Activated CD8-positive, alpha-beta memory T cell treated with anti-CD3 and anti-CD28 coated beads for 4 hours (primary cell): ENCODE measurements at places on chromosomes 7 and 10.

DNA sequence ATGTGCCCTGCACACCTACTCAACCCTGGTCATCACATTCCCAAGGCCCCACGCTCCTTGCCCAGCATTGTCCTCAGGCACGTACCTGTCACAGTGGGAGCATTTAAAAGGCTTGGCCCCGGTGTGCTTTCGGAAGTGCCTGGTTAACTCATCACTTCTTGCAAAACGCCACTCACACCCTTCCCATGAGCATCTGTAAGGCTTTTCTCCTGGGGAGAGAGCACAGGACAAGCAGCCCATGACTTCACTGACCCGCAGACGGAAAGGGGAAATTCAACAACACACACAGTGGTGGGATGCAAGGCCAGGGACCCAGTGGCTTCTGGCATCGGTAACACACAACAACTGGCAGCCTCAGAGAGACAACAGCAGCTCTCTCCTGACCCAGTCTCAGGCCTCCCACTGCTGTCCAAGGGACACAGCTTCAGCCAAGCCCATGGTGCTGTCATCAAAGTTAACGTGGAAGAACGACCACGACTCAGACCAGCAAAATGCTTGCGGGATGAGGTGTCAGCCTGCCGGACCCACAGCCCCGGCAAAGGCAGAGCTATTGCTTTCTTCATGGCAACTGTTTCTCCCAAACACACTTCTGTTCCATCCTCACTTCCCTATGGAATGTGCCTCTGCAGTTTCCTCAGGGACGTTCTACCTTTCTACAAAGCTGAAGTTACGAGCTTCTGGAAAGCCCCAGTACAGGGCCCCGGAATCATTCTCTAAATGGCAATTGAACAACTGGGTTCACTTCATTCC lies 4.8 kb downstream of the KLF6 start:
- DNase-seq: no peak

- no peak for DNase-seq
Observed at GRCh38 chr10:42960991-42961795, 115.7 kb upstream of the RET start.

- DNase-seq: no peak
Observed at GRCh38 chr7:120442838-120443237, 169.9 kb downstream of the KCND2 start.

GRCh38 chr10:79038841-79039201 lies 29.9 kb upstream of the ZMIZ1 start:
- DNase-seq: no peak

GRCh38 chr10:69142983-69143382 lies 19.0 kb downstream of the VPS26A start:
- DNase-seq: no peak

- DNase-seq: no peak
Observed at GRCh38 chr10:5658871-5659618, 7.3 kb downstream of the ASB13 start.

- DNase-seq: no peak
Observed at GRCh38 chr7:128215739-128216138, 25.3 kb upstream of the LEP start.

DNA sequence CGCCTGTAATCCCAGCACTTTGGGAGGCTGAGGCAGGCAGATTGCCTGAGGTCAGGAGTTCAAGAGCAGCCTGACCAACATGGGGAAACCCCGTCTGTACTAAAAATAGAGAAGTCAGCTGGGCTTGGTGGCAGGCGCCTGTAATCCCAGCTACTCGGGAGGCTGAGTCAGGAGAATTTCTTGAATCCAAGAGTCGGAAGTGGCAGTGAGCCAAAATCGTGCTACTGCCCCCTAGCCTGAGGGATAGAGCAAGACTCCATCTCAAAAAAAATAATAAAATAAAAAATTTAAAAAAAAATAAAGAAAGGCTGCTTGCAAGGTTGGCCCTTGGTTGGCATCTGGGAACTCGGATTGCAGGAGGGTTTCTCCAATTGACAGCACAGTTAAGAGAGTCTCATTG lies 221.6 kb downstream of the DGKI start:
- no peak for DNase-seq

DNA sequence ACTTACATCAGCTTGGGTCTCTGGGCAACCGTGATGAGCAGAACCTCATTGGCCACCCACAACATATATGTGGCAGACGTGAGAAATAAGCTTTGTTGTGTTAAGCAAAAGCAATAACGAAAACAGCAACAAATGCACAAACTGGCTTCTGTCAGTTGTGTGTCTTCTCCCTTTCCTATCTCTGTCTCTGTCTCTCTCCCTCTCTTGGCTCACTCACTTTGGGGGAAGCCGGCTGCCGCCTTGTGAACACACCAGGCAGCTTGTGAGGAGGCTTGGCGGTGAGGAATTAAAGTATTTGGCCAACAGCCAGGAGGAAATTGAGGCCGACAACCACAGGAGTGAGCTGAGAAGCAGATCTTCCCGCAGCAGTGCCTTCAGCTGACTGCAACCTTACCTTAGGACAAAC lies 21.9 kb upstream of the CDCA7L start:
- DNase-seq: no peak

- no peak for DNase-seq
Observed at GRCh38 chr7:12064586-12065127, 146.4 kb upstream of the TMEM106B start.

DNA sequence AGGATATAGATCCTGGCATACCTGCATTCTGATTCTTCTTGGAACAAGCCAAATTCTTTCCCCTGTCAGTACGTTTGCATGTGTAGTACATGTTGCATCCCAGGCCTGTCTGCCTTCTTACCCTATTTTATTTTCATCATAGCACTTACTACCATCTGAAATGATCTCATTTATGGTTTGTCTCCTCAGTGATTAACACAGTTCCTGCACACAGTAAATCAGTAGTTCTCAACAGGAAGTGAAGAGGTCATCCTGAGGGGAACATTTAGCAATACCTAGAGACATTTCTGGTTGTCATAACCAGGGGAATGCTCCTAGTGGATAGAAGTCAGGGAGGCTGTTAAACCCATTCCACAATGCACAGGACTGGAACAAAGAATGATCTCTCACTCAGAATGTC lies 38.2 kb upstream of the SLC26A4 start:
- no peak for DNase-seq

- DNase-seq: no peak
Observed at GRCh38 chr10:70931168-70931815, 42.9 kb upstream of the PCBD1 start.

- no peak for DNase-seq
Observed at GRCh38 chr7:24786941-24787340, 29.7 kb upstream of the GSDME start.

GRCh38 chr7:2287745-2288144 lies 26.5 kb downstream of the SNX8 start:
- no peak for DNase-seq

DNA sequence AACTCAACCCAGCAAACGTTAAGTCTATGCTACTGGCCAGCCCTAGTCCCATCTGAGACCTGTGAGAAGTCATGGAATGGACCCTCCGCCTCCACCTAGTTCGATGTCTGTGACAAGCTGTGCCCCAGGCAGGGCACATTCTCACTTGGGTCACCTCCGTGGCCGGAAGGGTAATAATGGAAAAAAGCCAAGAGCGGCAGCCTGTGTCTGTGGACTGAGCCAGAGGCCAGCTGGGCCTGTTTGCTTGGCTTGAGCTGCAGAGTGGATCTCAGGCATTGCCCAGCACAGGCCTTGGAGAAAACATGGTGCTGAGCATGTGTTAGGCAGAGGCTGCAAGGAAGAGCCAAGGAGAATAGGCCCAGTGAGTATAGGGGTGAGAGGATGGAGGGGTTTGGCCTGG lies 97.8 kb downstream of the GALNT17 start:
- DNase-seq: no peak

DNA sequence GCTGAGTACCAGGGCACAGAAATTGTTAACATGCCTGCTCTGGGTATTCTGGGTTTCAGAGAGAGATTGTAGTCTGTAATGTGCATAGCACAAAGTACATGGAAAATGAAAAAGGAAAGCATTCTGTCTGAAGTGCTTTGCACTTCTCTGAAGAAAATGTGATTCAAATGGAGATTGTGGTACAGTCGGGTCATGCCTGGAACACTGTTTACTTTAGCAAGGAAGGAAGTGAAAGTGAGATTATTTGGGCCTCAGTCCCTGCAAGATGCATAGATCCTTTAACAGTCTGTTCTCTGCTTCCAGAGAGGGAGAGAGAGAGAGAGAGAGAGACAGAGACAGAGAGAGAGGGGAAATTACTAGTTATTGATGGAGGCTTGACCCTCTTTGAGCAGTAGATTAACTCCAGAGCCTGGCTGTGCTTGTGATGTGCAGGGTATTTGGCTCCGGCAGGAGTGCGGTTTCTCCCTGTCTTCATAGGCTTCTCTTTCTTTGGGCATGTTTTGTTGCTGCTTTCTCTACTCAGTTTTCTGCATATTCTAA lies 5.4 kb downstream of the VWC2 start:
- no peak for DNase-seq

GRCh38 chr10:106181501-106181900 lies 983.0 kb downstream of the SORCS1 start:
- no peak for DNase-seq

- no peak for DNase-seq
Observed at GRCh38 chr7:26038201-26038990, 113.6 kb upstream of the NFE2L3 start.

GRCh38 chr10:75696536-75696935 lies 265.1 kb downstream of the LRMDA start:
- no peak for DNase-seq

DNA sequence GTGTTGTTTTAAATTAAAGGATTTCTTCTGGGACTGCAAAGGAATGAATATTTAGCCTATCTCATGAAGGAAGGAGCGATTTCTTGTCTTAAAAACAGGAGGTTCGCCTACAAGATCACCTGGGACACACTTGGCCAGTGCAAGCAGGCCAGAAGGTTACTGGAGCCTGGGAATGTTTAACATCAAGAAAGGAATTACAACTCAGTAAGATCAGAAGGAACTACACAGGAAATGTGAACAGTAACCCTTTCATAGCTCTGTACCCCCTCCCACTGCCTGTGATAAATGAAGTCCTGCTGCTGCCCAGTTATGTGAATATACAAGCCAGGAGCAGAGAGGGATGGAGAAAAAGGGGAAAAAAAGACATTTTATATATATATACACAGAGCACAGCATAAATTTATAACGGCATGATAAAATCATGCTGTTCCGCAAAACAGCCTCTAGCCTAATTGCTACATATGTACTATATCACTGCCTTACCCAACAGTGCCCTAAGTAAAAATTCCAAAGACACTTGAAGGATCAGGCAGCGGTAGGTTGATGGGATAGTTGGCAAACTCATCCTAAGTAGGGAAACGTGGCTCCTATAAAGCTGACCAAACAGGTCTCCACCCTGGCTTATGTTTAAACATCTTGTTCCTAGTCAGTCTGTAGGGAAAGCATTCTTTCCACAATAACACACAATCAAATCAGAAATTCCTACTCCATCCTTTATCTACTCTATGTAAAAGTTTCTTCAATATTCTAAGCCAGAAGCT lies 63.8 kb downstream of the ZNF438 start:
- DNase-seq: no peak

GRCh38 chr7:130087364-130087763 lies 17.0 kb downstream of the KLHDC10 start:
- DNase-seq: no peak

DNA sequence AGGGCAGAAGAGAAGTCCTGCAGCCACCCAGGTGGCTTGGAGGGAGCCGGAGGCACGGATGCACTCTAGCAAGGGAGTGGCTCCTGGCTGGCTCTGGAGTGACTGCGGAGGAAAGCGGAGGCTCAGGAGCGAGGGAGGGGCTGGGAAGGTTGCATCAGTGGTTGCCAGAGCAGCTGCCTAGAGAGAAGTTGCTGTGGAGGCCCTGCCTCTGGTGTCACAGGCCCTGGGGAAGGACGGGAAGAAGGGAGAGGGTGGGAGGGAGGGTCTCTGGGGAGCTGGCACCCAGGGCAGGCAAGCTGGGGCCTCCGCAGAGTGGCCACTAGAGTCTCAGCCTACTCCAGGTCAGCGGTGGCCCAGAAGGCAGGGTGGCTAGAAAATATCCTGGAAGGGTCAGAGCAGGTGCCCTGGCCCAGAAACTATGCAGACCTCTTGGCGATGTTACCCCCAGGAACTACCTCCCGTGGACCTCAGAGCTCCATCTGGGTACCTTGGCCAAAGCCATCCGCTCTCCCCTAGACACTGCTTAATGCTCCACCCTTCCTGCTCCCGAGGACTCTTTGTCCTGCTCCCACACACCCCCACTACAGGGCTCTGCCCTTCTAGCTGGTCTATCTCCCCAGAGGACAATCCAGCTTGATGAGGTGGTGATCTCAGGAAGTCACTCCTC lies 164.3 kb downstream of the NRF1 start:
- DNase-seq: no peak

DNA sequence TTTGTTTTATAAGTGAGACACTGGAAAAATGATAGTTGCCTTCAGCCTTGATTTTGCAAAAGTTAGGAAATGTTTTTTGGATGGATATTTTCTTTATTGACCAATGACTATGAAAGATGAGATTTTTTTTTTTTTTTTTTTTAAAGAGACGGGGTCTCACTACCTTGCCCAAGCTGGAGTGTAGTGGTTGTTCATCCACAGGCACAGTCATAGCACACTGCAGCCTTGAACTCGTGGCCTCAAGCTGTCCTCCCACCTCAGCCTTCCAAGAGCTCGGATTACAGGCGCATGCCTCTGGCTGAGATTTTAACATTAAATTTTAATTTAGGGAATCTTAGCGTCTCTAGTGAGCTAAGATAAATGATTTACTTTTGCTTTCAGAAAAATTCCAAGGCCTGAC lies 66.2 kb downstream of the LOXL4 start:
- DNase-seq: no peak

DNA sequence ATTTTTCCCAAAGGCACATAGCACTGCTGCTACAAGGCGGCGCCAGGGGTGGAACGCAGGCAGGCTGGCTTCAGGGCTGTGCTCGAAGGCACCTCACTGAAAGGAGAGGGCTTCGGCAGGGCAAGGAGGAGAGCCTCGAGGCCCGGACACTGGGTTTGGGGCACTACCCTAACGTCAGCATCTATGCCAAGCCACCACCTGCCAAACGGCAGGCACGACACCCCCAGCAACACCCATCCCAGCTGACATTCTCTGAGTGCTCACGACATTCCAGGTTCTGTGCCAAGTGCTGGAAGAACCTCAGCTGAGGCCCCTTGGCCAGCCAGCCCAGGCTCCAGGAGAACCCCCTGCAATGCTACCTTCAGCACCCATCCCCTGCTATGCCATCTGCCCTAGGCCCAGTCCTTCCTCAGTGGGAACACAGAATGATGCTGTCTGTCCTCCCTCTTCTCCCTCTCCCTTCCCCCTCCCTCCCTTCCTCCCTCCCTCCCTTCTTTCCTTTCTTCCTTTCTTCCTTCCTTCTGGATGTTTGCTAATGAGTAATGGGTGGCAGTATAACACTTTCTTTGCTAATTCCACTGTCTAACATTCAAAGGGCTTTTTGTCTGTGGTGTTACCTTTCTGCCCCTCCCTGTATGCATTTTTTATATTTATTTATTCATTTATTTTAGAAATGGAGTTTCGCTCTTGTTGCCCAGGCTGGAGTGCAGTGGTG lies 24.3 kb downstream of the ZCCHC24 start:
- DNase-seq: no peak

GRCh38 chr10:73043766-73044377 lies 52.8 kb downstream of the P4HA1 start:
- no peak for DNase-seq

GRCh38 chr10:58435297-58435985 lies 50.2 kb downstream of the TFAM start:
- no peak for DNase-seq
